LHCN-M2 (cell line): ENCODE measurements at places on chromosomes 11 and 22. TPM values are rescaled to one million over a fixed set of nuclear protein-coding genes. Genes with fewer than 3 reads are reported as not detected.
A peak's percentile ranks its signal among the peaks of the same experiment; 100 is the strongest.

ARFIP2 gene
- 66.0 and 66.3 TPM in 2 replicates for total RNA-seq

UBTFL1 gene
- not detected in 2 replicates for total RNA-seq

CD6 gene
- not detected in 2 replicates for total RNA-seq

PIWIL4 gene
- 0.52 and 1.2 TPM in 2 replicates for total RNA-seq

BCO2 gene
- 0.19 and 0.23 TPM in 2 replicates for total RNA-seq

OR2D2 gene
- total RNA-seq: not detected in 2 replicates

THY1 gene
- 221 and 333 TPM in 2 replicates for total RNA-seq

CASTOR1 gene
- total RNA-seq: 8.7 and 19.1 TPM in 2 replicates

CEND1 gene
- 2.4 and 3.5 TPM in 2 replicates for total RNA-seq

GPHA2 gene
- not detected in 2 replicates for total RNA-seq

ZNF215 gene
- 1.4 and 1.5 TPM in 2 replicates for total RNA-seq

TRIM49 gene
- total RNA-seq: not detected in 2 replicates

CSNK2A3 gene
- total RNA-seq: 1.5 and 2.0 TPM in 2 replicates

DNA sequence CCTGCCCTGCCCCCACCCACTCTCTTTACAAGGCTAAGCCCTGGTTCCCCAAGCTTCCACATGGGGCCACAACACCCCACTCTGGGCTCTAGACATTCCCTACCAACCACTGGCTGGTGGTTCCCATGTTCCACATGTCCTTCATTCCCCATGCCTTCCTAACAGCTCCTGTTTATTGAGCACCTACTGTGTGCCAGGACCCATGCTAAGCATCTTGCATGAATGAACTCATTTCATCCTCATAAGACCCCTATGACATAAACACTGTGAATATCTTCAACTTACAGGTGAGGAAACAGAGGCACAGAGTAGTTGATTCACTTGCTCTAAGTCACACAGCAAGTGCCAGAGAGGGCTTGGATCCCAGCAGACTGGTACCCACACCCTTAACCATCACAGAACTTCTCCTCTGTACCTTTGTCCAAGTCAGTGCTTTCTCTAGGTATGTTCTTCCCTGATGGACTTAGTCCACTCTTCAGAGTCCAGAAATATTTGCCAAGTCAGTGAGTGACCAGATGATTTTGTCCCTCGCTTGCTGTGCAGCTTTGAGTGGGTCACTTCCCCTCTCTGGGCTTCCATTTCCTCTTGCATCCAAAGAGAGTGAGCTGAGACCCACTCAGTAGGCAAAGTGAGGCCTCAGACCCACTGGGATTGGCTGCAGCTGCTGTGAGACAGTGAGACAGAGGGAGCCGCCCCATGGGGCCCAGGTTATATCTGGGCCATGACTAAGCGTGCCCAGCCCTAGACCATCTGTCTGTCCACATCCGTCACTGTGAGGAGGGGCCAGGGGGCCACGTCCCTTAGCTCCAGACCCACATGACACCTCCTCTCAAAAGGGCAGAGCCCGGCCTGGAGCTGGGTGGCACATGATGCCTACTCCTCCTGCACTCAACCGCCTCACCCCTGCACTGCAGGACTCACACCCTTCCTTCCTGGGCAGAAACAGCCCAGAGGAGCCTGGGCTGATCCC is 132.4 kb downstream of the MN1 start:
- peak; percentile 98 for DNase-seq

GRCh38 chr11:34565417-34566207 is 52.0 kb upstream of the ELF5 start:
- DNase-seq: peak; percentile 18

DNA sequence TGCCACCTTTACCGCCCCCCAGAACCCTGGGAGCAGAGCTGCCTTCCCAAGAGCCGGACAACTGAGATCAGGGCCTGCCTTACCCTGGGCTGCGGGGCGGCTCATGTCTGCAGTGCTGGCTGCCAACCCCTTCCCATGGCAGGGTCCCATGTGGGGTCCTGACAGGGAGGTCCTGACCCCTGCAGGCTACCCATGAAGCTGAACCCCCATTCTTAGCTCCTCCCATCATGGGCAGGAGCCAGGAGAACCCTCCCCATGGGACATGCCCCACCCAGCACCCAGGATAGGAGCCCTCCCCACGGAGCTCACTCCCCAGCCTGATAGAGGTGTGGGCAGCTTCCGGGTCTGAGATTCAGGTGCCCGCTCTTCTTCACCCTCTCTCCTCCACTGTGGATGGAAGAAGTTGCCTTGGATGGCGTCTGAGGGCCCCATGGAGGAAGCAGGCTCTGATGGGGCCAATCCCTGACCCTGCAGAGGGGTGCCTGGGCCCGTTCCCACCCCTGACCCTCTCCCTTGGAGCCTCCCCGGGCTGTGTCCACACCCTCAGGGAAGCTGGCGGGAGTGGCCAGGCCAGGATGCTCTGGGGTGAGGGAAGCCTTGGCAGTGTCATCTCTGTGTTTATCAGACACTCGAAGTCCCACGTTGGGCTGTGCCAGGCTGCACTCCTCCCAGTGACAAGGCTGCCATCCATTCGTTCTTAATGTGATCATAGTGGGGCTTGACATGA is 1508.2 kb downstream of the BRD1 start:
- no peak for DNase-seq

GRCh38 chr11:125343086-125343717 is 152.9 kb downstream of the FEZ1 start:
- DNase-seq: no peak

DNA sequence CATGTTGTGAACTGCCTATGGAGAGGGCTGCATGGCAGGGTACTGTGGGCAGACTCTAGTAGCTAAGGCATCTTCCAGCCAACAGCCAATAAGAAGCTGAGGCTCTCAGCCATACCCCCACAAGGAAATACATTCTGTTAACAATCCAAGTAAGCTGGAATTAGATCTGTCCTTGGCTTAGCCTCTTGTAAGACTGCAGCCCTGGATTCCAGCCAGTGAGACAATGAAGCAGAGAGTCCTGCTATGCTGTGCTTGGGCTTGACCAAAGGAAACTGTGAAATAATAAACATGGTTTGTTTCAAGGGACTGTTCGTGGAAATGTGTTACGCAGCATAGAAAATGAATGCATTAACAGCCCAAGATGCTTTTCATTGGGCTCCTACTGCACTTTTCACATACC is 1097.4 kb upstream of the CCDC90B start:
- DNase-seq: no peak

DNA sequence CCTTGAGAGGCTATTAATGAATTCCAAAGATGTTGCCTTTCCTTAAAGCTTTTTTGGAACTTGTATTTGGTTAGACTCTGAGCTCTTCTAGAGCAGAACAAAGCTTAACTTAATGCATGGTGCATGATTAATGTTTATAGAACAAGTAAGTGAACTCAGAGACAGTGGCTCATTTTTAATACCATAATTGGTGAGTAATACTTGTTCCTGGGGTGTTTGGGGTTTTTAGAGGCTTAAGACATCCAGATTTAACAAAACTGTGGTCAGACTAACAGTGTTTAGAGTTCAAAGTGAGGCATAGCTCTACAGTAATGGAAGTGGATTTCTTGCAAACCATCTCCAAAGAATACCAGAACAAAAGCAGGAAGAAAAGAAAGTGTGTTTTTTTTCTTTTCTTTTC is 73.7 kb upstream of the CTSC start:
- DNase-seq: peak; percentile 77

DNA sequence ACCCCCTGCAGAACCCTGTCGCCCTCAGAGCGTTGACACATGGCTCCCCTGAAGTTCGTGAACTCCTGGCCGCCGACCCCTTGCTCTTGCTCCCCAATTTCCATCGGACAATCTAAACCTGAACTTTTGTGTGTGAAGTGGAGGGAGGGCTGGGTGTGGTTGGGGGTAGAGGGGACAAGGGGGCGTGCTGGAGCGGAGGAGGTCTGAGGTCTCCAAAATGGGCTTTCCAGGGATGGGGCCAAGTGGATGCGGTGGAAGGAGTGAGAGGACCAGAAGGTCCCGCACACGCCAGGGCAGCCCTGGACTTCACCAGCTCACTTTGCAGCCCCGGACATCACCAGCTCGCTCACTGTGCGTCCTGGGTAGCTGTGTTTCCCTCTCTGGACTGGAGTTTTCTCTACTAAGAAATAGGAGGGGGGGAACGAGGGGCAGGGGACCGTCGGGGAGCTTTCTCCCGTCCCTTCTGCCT is 18.6 kb downstream of the CREB3L1 start:
- no peak for DNase-seq

DNA sequence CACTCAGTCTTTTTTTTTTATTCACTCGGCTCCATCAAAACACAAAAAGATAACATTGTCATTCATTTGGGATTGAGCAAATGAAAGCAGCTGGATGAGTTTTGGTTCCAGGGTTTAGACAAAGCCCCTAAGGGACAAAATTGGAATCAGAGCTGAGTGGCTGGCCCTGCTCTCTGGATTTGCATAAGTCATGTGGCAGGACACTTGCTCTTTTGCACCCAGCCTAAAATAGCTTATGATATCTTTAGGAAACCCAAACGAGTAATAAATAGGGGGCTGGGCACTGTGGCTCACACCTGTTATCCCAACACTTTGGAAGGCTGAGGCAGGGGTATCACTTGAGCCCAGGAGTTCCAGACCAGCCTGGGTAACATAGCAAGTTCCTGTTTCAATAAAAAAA is 11.0 kb upstream of the TMEM121B start:
- no peak for DNase-seq

- no peak for DNase-seq
Observed at GRCh38 chr11:93289782-93290463, 40.6 kb upstream of the DEUP1 start.

DNA sequence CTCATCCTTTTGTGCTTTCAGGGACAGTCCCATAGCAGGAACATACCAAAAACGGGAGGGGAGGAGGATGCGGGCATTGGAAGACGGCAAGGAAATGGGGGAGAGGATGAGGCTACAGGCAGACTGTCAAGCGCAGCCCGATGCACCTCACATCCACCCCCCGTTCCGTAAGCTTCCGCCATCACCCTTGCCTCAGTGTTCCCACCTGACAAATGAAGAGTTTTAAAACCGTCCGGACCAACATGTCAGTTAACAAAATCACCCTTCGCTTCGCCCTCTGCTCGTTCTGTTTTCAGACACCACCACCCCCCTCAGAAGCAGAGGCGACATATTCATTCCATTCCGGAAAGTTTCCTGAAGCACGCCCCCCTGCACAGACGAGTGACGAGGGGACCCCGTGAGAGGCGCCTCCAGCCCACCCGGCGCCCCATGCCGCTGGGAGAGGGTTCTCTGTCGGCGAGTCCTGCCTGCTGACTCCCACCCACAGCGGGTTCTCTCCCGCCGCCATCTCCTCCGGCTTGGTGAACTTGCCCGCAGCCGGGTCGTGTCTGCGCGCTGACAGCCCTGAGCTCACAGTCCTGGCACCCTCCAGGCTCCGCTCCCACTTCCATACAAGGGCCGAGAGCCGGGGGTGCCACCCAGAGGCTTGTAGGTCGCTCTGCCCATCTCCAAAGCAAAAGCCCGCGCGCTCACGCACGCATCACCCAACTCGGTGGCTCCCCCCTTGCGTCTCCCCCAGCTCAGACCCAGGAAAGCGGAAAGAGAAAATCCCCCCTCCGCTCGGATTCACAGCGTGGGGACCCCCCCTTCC is 1.5 kb downstream of the IGSF9B start:
- DNase-seq: no peak

DNA sequence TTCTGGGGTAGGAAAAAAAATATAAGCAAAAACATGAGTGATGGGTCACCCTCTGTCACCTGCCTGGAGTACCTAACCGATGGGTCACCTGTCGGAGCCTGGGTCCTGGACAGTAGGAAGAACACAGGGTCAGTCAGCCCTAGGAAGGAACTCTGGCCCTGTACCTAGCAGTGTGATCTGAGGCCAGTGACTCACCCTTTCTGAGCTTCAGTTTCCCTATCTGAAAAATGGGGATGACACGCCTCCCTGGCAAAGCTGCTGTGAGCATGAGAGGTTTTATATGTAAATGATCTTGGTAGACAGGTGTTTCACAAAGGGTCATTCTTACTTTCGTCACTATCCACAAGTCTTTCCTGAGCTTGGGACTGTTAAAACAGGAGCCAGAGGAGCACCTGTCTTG is 182.0 kb downstream of the ST3GAL4 start:
- DNase-seq: no peak

- no peak for DNase-seq
Observed at GRCh38 chr11:20790622-20791021, 121.2 kb downstream of the NELL1 start.

- no peak for DNase-seq
Observed at GRCh38 chr22:45818424-45819085, 146.9 kb downstream of the ATXN10 start.

GRCh38 chr11:65452806-65453490 is 30.4 kb downstream of the NEAT1 start:
- DNase-seq: peak; percentile 78

DNA sequence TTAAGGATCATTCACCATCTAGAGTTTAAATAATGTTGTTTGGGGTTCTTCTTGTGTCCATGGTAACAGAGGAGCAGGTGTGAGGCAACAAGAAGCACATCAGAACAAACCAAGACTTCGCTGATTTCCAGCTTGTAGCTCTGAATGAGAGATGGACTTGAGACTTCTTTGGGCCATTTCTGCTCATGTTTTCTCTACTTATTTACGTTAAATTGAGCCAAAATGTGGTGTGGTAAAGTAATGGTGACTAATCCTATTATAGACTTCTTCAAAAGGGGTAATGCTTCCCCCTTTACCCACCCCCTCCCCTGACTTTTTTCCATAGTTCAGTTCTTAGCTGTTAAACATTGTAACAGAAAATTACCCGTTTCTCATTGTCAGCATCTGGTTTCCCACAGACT is 65.2 kb downstream of the CSTPP1 start:
- DNase-seq: peak; percentile 12

GRCh38 chr22:37310075-37310606 is 27.8 kb downstream of the CYTH4 start:
- DNase-seq: no peak

DNA sequence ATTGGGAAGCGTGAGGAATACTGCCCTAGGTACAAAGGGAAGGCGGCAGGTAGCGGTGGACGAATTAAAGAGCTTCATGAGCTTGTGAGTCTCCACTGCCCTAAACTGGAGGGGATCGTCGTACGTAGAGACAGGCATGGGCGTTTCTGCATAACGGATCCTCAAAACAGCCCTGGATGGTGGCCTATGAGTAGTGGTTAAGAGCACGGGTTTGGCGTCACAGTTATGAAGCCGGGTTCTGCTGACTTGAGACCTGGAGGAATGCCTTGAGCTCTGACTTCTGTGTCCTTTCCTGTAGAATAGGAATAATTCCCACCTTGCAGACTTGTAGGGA is 335 bp downstream of the TMEM138 start:
- DNase-seq: peak; percentile 46

DNA sequence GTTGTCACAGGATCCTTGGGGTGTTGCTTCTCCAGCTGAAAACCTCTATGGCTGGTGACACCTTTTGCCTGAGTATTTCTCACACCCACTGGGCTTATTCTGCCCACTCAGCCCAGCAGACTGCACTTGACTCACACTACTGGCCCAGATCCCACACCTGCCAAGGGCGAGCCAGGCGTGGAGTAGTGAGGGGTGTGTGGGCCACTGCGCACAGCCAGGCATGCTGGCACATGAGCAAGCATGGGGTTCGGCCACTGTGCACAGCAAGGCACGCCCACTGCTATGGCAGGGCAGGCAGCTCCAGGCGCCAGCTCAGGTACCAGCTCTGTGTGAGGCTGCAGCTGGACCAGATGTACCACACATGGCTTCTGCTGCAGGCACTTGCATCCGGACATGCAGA is 116.5 kb upstream of the MTNR1B start:
- DNase-seq: no peak

GRCh38 chr11:30446520-30446919 is 123.6 kb downstream of the ARL14EP start:
- DNase-seq: no peak

GRCh38 chr11:18046116-18046777 is at the start of gene TPH1:
TPH1 (minus strand) TSS chr11:18046269; CDS start chr11:18040762, 5,507 bp downstream.
- peak; percentile 15 for DNase-seq
